Kidney (tissue), 22 donors: ENCODE measurements at places on chromosomes 5 and 9. TPM values are rescaled to one million over a fixed set of nuclear protein-coding genes. Genes with fewer than 3 reads are reported as not detected.

The PCDHGA1 gene
- polyA plus RNA-seq = 0.19 TPM

The SELENOP gene
- polyA plus RNA-seq = 390 TPM

The PLCXD3 gene
- 5.1 TPM for polyA plus RNA-seq

The CDX1 gene
- 0.39 TPM for polyA plus RNA-seq

The CNTNAP3B gene
- polyA plus RNA-seq = 13.9 TPM
